ENCODE measurements at places on chromosomes 1 and 21.

DNA sequence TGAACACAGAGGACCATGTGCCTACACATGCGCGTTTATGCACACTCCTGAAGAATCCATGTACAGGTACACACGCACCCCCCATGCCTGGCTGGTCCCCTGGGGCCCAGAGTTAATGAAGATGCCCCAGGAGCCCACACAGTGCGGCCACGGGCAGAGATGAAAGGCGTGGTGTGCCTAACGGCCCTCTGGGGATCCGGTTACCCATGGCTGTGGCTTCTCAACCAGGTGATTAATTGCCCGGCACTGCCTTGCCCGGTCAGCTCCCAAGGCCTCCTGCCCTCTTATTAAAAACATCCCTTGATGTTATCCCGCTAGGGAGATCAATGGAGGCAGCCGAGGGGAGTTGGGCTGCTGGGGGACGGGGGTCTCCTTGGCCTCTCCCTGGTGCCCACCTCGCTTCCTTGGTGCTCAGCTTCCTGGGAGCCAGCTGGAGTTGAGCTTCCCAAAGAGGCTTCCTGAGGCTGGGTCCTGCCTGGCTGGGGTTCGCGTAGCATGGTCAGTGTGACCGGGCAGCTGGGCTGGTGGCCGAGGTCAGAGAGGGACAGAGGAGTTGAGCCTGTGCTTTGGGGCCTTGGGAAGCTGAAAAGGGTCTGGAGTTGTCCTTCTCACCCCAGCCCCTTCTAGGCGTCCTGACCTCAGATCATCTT, 75.0 kb upstream of the WNT4 start:
- no peak for DNase-seq

DNA sequence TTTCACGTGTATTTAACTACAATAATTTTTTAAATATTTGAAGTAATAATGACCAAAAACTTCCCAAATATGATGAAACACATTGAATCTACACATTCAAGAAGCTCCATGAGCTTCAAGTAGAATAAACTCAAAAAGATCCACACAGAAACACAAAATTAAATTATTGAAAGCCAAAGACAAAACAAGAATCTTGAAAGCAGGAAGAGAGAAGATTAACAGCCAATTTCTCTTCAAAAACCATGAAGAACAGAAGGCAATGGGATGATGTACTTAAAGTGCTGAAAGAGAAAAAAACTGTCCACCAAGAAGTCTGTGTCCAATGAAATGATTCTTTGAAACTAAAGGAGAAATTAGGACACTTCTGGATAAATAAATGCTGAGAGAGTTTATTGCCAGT, 5.1 kb upstream of the KRTAP10-10 start:
- DNase-seq, result no peak

DNA sequence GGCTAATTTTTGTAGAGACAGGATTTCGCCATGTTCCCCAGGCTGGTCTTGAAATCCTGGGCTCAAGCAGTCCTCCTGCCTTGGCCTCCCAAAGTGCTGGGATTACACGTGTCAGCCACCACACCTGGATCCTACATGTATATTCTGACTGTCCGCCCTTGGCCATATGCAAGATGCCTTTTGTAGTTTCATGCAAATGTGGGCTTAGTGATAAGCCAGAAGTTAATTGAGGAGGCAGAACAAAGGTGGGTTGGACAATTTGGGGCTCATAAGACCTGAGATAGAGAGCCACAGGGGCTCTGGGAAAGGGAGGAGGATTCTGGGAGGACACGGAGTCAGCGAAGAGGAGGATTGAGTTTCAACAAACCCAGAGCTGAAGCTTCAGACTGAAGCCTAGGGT, 24.9 kb downstream of the ALPL start:
- no peak for DNase-seq

- DNase-seq, result no peak
Observed at GRCh38 chr21:45506241-45506817, 35.9 kb downstream of the SLC19A1 start.

DNA sequence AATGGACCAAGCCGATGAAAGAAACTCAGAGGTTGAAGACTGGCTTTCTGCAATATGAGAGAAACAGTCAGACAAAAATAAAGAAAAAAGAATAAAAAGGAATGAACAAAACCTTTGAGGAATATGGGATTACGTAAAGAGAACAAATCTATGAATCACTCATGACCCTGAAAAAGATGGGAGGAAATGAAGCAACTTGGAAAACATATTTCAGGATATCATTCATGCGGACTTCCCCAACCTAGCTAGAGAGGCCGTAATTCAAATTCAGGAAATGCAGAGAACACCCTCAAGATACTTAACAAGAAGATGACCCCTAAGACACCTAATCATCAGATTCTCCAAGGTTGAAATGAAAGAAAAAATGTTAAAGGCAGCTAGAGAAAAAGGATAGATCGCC, 705.3 kb upstream of the CHRM3 start:
- no peak for DNase-seq
